ENCODE measurements at places on chromosomes 3 and 15.

DNA sequence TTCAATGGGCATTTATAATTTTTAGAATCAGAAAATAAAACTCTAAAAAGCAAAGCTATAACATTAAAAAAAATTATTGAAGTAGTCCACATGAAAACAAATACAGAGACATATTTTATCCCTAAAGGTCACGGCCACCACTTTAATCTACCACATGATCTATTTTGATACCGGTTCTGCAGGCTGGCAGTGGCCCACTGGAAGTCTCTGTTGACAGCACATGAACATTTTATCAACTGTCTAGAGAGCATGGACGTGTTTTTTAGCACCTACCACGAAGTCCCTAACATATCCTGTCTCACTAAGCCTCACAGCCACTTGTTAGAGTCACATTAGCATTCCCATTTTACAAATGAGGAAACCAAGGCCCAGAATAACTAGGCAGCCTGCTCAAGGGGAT, 1.8 kb upstream of the CPA3 start:
- DNase-seq: no peak

DNA sequence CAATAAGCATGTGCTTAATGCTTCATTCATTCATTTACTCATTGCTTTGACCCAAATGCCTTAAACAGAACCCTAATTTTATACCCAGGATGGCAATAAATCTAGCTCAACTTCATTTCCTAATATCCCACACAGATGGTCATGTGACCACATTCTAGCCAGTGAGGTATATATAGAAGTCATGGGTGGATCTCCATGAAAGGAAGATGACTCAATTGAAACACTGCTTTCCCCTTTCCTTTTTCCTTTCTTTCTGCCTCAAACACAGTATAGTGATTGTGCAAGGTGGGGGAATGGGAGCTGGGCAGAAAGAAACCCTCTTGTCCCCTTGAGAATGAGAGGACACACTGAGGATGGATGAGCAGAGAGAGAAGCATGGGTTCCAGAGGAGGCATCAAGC, 183.5 kb upstream of the PRICKLE2 start:
- DNase-seq: no peak

DNA sequence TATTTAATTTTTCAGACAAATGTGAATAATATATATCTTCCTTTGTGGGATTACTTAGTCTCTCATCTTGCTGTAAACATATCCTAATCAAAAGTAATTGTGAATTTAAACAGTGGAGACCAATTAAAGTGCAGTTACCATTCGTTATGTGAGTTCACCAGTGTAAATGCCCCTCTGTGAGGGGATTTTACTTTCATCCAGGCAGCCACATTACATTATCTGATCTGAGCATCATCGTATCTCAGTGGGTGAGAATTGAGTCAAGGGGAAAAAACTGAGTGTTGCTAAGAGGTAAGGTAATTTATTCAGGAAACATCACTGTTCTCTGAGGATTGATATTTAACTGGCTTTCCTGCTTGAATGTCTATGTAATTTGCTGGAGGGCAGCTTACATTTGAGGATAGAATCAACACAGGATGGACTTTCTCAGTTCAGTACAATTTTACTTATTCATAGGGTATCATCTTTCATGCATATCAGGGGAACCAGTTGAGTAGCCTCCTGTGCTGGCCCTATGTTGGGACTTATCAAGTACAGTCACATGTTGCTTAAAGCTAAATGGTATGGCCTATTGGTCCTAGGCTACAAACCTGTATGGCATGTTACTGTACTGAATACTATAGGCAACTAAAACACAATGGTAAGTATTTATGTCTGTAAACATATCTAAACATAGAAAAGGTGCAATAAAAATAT, 219.7 kb downstream of the CD47 start:
- DNase-seq: no peak

GRCh38 chr3:55875113-55875512, 388.0 kb upstream of the WNT5A start:
- DNase-seq: no peak

- DNase-seq: no peak
Measured at GRCh38 chr3:19891740-19892139, 42.3 kb downstream of the EFHB start.

- DNase-seq: no peak
Measured at GRCh38 chr15:93469994-93470393, 381.0 kb upstream of the RGMA start.

- DNase-seq: no peak
Measured at GRCh38 chr15:60494108-60494507, 15.2 kb upstream of the ICE2 start.

DNA sequence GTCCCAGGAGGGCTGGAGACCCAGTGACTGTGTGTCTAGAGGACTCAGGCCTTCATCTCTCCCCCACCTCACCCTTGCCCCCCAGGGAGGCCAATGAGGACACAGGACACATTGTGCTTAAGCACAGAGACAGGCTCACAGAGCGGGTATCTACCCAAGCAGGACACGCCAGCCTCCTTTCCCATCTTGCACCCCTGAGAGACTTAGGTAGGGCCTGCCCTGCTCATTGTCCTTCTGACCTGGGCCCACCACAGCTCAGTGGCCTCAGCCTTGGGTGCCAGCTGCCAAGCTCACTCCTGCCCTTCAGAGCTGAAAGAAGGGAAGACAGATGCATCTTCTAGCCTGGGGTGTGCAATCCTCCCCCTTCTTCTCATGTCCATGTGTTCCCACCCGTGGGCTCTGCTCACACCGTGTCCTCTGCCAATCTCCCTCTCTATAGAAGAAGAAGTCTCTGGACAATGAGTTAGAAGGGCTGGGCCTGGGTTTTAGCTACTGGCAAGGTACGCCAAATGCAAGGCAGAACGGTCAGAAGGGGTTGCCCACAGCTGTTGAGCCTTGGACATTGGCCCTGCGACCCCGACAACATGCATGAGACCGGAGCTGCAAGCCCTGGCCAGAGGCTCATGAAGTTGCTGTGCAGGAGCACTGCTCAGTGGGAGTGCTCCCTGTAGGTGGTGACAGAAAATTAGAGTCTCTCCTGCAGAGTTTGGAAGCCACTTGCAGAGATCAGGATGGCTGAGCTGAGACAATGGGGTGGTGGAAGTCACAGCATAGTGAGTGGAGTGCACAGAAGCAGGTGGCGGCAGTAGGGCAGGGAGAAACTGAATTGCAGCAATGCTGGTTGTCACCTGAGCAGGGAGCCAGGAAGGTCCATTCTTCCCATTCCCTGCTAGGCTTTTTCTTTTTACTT, 32.8 kb downstream of the ACSBG1 start:
- DNase-seq: no peak

DNA sequence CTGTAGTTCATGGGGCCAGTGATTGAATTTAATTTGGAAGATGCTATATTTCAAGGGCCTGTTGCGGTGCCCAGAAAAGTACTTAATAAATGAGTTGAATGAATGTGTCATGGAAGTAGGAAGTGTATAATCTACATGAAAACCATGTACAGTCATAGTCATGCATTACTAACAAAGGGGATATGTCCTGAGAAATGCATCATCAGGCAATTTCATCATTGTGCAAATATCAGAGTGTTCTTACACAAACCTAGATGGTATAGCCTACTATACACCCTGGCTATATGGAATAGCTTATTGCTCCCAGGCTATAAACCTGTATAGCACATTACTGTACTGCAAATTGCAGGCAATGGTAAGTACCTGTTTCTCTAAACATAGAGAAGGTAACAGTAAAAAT, 10.7 kb upstream of the MYO5C start:
- no peak for DNase-seq

DNA sequence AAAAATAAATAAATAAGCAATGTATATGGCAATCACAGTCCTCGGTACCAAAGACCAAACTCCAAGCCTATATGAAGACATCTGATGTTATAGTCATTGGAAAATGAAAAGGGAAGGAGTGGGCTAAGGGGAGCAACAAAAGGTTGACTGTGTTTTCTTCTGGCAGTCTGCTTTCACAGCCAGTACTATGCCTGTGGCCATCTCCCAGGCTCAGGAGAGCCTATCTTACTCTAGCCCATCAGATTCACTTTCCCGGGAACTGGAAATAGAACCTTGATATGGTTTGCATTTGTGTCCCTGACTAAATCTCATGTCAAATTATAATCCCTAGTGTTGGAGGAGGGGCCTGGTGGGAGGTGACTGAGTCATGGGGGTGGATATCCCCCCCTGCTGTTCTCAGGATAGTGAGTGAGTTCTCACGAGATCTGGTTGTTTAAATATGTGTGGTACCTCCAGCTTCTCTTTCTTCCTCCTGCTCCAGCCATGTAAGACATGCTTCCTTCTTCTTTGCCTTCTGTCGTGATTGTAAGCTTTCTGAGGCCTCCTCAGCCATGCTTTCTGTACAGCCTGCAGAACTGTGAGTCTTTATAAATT, 105.3 kb downstream of the PLCH1 start:
- no peak for DNase-seq

DNA sequence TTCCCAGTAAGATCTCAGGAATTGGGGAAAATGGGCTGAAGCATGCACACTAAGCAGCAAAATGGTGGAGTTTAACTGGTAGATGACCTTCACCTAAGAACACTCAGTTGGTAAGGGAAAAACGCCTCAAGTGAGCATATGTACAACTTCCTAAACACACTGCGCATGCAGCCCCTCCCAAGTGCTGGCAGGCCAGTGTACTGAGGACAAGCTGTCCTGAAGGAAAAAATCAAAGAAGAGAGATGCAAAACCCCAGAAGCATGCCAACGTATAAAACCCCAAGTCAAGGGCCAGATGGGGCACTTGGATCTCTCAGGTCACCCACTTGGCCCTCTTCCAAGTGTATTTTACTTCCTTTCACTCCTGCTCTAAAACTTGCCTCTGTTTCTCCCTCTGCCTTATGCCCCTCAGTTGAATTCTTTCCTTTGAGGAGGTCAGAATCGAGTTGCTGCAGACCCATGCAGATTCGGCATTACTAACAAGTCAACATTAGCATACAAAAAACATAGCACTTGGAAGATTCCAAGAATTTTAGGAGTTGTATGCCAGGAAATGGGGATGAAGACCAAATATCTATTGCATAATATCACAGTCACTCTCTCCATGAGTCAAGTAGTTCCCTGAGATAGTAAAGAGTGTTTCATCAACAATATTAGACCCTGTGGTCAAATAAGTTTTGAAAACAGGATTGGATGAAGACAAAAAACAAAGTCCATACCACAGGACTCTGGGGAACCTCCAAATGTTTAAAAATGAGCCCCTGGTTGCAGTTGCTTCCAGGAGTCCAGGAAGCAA, 10.8 kb upstream of the FYCO1 start:
- no peak for DNase-seq

- peak; percentile 4 for DNase-seq
Measured at GRCh38 chr15:44193651-44194322, 1.3 kb downstream of the FRMD5 start.

DNA sequence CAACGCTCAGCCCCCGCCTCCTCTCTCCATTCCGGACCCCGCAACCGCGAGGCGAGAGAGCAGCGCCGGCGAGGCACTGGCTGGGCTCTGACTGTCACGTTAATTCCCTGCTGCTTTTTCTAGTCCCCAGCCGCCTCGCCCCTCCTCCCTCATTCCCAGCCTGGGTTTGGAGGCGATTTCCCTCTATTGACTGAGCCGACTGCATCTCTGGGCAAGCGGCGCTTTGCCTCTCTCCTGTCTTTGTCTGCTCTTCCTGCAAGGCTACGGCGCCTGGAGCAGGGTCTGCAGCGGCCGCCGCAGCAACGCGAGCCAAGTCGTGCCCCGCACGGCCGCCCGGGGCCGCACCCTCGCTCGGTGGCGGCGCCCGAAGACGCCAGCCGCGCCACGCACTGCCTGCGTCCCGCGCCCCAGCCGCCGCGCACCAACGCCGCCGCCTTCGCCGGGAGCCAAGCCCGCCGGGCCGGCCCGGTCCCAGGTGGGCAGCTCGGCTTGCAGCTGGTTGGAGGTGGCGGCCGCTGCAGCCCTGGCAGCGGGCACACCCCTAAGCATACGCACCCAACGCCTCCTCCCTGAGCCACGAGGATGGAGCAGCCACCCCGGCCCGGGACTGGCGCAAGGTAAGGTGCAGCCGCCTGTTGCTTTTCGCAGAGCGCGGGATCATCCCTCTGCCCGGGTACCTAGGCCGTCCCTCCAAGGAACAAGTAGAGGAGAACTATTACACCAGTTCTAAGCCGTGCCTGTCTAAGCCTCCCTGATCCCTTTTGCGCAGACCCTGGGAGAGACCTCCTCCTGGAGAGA, at the start of gene LRRC3B:
TSS of gene LRRC3B (plus strand) at position 152 of the 798 bp plus-strand sequence. CDS start 86,901 bp downstream, outside the sequence.
- no peak for DNase-seq

GRCh38 chr3:89619263-89619662, 511.8 kb downstream of the EPHA3 start:
- DNase-seq: no peak

Data from activated CD4-positive, alpha-beta T cell treated with anti-CD3 and anti-CD28 coated beads, Interleukin-2, amount 50 U/mL, for 48 hours (primary cell).